Neural progenitor cell (in vitro differentiated cells): ENCODE measurements at places on chromosomes 16 and 17.
A peak's percentile ranks its signal among the peaks of the same experiment; 100 is the strongest.

- no peak for DNase-seq
Observed at GRCh38 chr16:27185776-27186130, 17.6 kb upstream of the KDM8 start.

GRCh38 chr16:22428654-22429053 lies 54.2 kb upstream of the CDR2 start:
- DNase-seq, result no peak

DNA sequence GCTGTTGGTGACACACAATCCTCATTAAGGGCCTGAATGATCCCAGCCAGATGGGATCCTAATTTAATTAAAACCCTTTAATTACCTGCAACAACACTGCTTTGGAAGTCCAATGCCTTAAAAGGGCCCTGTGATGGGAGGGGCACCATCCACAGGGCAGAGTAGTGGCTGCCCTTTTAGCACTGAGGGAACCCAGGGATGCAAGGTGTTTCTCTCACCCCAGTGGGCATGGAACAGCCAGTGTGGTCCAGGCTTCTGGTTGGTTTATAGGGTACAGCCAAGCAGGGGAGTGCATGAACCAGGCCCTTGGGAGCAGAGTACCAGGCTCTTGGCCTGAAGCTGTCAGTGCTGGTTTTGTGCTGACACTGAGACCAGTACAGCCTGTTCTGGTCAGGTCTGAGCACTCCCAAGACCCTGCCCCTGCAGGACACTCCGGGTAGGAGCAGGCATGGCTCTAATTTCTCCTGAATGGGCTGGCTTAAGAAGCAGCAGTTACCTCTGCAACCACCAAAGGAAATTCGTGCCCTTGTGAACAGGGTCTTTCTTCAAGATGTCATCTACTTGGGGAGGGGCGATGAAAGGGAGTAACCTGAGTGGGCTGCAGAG lies 9.9 kb downstream of the NXPH3 start:
- peak; percentile 71 for DNase-seq

DNA sequence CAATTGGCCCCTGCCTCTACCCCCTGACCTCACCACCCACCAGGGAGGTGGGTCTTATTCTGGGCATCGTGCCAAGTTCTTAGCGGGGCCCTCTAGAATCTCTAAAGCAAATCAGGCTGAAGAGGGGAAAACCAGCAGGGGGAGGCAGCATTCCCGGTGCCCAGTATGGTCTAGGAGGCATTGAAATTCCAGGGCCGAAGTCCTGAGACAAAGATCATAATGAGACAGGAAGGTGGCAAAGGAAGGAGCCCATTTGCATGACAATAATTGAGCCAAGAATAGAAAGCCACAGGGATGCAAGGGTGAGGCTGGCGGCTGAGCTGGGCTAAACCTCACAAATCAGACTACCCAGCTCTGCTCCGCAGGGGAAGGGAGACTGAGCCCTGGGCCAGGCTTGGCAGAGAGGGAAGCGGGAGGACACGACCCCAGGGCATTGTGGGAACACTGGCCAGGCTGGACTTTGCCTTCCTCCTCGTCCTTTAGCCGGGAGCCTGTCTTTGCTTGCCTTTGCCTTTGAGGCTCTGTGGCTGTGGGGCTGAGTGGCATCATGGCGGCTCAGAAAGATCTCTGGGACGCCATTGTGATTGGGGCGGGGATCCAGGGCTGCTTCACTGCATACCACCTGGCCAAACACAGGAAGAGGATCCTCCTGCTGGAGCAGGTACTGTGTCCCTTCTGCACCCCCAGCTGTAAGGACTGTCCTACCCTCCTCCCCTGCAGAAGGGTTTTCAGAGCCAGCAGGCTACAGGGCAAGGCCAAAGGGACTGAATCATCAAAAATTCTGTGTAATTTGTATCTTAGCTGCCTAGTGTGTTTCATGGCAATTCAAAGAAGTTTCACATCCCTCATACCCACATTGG lies at the start of gene PIPOX:
TSS of gene PIPOX (plus strand) at position 463 of the 860 bp plus-strand sequence. CDS start at position 548, 85 bp downstream.
- DNase-seq, result peak; percentile 92

DNA sequence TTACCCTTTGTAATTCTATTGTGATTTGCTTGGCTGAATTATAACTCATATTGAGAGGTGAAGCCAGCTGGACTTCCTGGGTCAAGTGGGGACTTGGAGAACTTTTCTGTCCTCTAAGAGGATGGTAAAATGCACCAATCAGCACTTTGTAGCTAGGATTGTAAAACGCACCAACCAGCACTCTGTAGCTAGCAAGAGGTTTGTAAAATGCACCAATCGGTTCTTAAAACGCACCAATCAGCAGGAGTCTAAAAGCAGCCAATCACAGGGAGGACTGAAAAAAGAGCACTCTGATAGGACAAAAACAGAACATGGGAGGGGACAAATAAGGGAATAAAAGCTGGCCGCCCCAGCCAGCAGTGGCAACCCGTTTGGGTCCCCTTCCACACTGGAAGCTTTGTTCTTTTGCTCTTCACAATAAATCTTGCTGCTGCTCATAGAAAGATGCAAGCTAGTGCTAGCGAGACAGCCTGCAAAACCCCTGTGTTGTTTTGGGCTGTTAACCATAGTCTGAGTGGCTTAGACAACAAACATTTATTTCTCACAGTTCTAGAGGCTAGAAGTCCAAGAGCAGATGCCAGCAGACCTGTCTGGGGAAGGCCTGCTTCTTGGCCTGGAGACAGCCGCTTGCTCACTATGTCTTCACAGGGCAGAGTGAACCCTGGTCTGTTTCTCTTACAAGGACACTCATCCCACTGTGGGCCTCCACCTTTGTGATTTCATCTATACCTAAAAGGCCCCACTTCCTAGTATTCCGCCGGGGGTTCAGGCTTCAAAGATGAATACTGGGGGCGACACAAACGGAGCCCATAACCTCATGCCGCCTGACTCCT lies 39.0 kb upstream of the CRISPLD2 start:
- DNase-seq, result no peak

DNA sequence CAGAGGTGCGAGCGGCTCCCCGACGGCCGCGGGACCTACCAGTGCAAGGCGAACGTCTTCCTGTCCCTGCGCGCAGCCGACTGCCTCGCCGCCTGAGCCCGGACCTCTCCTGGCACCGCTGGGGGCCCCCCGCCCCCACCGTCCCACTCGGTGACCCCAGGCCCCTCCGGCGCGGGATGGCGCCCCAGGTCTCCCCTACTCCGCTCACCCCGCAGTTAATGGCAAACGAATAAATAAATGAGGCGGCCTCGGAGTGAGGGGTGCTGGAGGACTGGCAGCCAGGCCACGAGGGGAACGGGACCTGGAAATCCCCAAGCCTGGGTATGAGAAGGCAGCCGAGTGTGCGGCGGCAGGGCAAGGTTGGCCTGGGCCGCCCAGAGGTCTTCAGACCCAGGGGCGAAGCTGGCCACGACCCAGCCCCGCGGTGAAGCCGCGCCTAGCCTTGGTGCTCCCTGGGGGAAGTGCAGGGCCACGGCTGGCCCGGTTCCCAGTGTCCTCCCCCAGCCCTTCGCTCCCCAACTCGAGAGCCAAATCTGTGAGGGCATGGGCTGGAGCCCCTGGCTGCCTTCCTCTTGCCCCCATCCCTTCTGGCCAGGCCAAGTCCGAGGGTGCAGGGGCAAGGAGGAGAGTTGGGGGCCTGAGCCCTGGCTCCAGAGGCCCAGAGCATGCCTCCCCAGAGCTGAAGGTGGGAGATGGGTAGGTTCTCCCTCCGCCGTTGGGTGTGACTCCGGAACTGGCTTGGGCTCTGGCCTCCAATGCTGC lies 796 bp downstream of the NPB start:
- peak; percentile 43 for DNase-seq

GRCh38 chr16:12010388-12011251 lies 34.1 kb downstream of the SNX29 start:
- DNase-seq, result no peak

GRCh38 chr16:10931134-10931533 lies 11.1 kb downstream of the DEXI start:
- no peak for DNase-seq

- peak; percentile 73 for DNase-seq
Observed at GRCh38 chr17:13600475-13601321, 1.0 kb downstream of the HS3ST3A1 start.
